ENCODE measurements at places on chromosomes 4 and X.

DNA sequence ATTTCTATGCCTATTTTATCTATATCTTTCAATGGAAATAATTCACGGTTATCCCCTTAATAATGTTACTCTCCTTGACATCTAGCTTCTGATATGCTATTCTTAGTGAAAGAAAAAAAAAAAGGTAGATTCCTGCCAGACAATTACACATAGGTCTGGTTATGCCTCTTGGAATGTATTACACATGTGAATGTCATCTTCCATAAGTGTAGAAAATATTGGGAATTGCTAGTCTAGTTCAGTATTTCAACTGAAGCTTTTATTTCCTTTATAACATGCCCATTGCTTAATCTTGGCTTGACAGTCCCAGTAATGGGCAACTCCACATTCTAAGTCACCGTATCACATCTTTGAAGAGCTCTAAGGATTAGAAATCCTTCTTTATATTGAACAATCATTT is 25.4 kb upstream of the PPP1R2C start:
- no peak for DNase-seq

DNA sequence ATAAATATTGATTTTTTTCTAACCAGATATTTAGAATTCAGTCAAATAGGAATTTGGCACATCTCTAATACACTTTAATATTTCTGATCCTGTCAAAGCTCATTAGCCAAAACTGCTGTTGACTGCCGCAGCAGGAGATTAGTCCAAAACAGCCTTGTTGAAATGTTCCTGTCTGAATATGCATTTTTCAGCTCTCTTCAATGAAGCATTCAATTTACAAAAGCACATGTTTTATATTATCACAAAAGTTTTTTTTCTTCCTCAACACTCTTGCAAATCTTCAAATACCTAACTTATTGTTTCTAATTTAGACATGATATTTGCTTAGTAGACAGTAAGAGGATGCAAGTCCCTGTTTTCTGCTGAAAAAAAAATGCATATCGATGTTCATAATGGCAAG is 140.9 kb downstream of the SPATA18 start:
- DNase-seq = no peak

- no peak for DNase-seq
Observed at GRCh38 chr4:175561696-175562095, 250.4 kb downstream of the GPM6A start.

DNA sequence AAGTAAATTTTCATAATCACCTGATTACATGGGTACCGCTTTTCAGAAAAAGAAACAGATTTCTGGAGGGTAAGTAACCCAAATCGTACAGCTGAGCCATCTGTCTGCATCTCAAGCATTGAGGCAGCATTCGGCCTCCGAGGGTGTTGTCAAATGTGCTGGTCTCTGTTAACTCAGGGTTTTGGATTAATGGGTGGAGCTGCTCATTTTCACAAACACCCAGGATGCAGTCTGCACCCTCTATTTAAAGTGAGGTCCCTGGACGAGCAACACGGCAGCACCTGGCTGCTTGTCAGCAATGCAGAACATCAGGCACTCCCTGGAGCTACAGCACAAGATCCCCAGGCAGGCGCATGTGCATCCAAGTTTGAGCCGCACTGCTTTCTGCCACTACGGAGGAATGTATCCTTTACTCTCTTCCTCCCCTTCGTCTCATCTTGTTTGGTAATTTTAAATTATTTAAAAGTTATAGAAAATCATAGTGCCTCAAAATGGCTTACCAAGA is 24.7 kb upstream of the NAP1L5 start:
- no peak for DNase-seq

DNA sequence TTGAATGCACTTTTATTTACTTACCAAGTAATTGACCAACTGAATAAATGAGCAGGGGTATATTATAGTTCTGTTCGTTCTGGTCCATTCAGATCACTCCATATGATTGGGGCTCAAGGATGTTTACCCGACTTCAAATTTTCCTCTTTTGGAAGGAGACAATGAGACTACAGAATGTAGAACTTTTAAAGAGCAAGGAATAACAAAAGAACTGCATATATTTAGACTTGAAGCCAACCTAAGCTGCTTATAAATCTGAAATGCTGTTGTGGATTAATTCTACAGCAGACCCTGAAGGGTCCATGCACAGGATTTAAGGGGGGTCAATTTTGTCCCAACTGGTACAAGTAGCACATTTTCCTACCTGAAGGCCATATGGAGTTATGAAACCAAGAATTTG is 610.8 kb downstream of the RAB28 start:
- no peak for DNase-seq

- peak; percentile 62 for DNase-seq
Observed at GRCh38 chrX:43741843-43742573, 85.9 kb downstream of the MAOA start.

- no peak for DNase-seq
Observed at GRCh38 chr4:6271206-6271605, 1.6 kb downstream of the WFS1 start.

DNA sequence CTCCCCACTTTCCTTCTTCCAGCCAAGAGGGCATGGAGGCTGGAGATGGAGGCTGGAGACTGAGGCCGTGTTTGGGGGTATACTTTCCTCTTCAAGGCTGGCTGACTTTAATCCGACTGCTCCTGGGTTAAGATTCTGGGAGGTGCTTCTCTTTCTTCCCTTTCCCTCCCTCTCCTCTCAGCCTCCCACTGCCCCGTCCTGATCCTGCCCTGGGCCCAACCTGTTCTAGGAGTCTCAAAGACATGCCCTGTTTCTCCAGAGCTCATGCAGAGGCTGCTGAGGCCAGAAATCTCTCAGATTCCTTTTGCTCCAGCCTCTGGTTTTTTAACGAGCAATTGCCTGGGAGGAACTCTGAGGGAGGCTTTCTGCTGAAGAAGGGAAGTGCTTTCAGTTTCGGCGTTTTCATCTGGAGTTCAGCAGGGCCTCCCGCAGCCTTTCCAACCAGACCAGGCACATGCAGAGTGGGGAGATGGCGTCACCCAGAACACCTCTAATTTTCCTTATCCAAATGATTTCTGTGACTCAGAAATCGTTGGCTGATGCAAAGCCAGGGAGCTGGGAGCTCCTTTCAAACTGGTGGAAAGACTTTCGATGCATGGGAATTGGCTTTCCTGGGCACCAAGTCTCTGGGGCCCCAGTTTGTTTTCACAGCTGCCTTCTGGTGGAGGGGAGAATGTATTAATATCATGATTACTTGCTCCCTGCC is 34.5 kb upstream of the FAM9C start:
- peak; percentile 76 for DNase-seq

Measured in lung microvascular endothelial cell (primary cell).